ENCODE measurements at places on chromosomes 6 and 20.

DNA sequence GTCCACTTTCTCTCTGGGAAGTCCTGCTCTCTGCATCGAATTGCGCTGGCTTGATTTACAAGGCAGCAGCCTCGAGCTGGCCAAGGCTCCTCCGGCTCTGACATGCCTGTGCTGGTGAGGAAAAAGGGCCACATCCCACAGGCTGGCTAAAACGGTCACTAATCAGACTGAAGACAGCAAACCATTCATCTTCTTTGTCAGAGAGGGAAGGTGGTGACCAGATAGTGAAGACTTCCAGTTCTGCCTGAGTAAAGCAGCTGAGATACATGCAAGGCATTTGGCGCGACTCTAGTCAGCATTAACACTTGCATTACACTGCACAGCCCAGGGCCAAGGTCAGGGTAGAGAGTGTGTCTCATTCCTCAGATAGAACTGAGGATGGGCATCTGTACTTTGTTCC lies 203.2 kb upstream of the MAP3K7 start:
- DNase-seq, result no peak

DNA sequence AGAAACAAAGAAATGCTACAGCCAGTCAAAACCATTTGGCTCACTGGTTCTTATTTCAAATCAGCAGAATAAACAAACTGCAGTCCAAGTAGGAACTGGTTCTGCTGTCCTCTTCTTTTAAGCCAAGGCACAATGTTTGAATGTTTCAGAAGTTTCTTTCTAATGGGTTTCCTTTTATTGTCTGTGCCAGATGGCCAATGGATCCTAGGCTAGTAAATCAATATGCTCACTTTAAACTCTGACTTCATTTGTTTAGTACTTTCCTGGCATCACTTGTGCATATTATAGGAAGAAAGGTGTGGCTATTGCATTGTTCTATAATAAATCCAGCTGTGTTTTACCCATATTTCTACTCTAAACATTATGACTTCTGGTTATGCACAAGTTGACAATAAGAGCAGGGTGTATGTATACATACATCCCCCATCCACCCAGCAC lies 99.7 kb upstream of the PLCB4 start:
- no peak for DNase-seq

DNA sequence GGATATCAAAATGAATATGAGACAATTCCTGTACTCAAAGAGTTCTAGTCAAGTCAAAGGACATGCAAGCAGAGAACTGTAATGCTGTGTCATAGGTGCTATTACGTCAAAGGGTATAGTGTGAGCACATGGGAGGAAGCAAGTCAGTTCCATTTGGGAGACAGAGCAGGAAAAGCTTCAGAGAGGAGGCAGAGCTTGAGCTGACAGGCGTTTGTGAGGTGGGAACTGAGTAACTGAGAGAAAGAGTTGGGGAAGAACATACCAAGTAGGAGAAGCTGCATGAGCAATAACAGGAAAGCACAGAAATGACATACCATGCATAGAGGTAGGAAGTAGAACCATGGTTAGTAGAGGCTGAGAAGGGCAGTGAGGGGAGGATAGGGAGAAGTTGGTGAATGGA lies 15.2 kb upstream of the SSR1 start:
- no peak for DNase-seq

DNA sequence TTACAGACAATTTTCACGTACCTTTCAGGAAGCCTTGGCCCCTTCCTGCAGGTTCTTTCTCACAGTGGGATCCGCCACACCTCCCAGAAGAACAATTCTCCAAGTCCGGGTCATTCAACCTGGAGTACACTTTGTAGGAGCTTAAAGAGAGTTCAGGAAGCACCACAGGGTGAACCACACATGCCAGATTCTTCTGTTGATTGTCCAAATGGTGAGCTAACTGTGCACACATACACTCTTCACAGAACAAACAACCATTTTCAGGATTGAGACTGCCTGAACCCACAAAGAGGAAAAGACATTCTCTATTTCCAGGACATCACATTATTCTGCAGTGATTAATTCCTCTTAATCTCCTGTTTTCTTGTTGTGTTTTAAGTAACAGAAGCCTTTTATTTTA lies 51.0 kb downstream of the SCGN start:
- DNase-seq, result no peak

DNA sequence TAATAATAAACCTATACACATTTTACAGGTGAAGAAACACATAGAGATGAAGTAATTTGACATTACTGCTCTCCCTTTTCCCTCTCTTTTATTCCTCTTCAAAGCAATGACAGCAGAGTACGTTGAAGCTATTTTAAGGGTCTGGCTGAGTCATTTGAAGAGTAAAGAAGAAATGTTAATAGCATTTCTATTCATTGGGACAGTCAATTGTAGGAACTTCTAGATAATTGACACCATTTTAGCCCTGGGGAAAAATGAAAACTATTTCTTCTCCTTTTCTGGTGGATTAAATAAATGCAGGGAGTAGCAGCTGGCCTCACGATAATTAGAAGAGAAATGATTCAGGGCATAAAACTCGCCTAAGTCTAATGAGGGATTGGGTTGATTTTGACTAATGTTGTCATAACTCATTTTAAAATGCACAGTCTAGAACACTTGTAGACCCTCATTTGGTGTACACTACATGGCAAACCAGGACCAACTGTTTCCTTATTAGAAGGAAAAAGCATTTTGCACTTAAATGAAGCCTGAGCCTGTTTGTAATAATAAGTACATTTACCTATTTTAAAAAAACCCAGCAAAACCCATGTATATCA lies 48.1 kb downstream of the RIPOR2 start:
- DNase-seq, result no peak

DNA sequence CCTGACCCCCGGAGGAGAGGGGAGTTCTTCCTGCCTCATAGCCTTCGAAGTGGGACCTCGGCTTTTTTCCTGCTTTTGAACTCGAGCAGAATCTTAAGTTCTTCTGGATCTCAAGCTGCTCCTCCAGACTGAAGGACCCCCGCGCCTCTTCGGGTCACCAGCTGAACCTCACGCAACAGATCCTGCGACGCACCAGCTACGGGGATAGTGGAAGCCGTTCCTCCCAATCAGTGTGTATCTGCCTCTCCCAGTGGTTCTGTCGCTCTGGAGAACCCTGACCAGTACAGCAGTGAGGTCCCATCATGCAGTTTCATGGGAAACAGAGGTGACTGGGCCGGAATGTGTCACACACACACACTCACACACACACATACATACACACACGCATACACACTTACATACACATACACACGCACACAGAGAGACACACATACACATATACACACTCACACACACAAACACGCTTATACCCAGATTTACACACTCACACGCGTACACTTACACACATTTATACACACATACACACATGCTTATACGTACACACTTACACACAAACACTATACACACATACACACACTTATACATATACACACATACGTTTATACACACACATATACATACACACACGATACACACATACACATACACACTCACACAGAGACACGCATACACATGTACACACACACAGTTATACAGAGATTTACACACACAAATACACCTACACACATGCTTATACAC lies 170.0 kb downstream of the TTLL2 start:
- no peak for DNase-seq

DNA sequence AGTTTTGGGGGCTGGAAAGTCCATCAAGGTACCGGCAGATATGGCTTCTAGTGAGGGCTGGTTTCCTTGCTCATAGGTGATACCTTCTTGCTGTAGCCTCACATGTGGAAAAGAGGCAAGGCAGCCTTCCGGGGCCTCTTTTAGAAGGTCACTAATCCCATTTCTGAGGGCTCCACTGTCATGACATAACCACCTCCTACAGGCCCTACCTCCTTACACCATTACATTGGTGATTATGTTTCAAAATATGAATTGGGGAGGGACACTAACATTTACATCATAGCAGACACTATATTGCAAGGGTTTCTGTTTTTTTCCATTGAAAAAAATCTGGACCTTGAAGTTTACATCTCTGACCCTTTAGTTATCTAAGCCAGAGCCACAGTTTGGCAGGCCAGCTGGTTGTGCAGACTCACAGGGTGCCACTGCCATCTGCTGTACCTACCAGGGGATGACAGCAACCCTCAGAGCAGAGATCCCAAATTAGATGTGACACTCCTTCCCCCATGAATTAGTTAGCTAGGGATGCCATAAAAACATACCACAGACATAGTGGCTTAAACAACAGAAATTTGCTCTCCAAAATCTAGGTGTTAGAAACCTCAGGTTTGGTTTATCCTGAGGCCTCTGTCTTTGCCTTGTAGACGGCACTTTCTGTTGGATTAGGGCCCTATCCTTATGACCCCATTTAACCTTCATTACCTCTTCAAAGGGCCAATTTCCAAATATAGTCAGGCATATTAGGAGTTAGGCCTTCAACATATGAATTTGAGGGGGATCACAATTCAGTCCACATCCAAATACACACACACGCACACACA lies 166.4 kb upstream of the RNF217 start:
- no peak for DNase-seq

- no peak for DNase-seq
Measured at GRCh38 chr6:16092140-16092539, 36.7 kb upstream of the MYLIP start.

- DNase-seq, result no peak
Measured at GRCh38 chr20:37390891-37391525, 45.1 kb downstream of the SRC start.

- DNase-seq, result no peak
Measured at GRCh38 chr6:149065658-149066556, 251.6 kb upstream of the TAB2 start.

GRCh38 chr20:63495741-63496595 lies 2.9 kb downstream of the EEF1A2 start:
- no peak for DNase-seq

GRCh38 chr6:73400656-73401055 lies 6.0 kb downstream of the DDX43 start:
- DNase-seq, result no peak

GRCh38 chr20:50594231-50594590 lies 84.0 kb downstream of the PTPN1 start:
- DNase-seq, result no peak

- DNase-seq, result no peak
Measured at GRCh38 chr6:140566781-140567277, 1192.4 kb upstream of the CITED2 start.

- no peak for DNase-seq
Measured at GRCh38 chr6:105094133-105094640, 85.6 kb downstream of the POPDC3 start.

GRCh38 chr6:121748850-121749249 lies 313.4 kb downstream of the GJA1 start:
- no peak for DNase-seq

DNA sequence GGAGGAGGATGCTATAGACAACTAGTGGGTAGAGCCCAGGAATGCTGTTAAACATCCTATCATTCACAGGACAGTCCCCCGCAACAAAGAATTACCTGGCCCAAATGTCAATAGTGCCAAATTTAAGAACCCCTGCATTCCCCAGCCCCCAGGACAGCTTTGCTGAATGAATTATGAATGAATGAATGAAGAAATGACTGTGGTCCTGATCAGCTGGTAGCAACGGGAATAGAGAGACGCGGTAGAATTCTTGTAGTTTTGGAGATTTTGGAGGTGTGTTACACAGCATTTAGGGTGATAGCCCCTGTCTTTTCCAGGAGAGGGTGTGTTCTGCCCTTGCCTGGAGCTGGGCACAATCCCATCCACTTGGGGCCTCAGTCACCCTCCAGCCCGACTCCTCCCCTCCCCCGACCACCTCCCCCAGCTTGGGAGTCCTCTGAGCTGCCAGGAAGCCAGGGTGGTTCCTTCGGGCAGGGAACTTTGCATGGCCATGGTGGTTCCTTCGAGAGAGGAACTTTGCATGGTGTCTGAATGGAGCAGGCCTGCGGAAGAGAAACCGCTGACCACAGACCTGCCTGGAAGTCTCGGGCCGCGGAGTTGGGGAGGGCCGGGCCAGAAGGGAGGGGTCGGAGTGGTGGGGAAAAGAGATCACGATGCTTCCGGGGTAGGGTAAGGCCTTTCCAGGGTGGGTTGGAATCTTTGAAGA lies 1.0 kb upstream of the HCK start:
- no peak for DNase-seq

Measured in NCI-H510A (cell line).